DMS79 (cell line): ENCODE measurements at places on chromosomes 2 and 18.
A peak's percentile ranks its signal among the peaks of the same experiment; 100 is the strongest.

DNA sequence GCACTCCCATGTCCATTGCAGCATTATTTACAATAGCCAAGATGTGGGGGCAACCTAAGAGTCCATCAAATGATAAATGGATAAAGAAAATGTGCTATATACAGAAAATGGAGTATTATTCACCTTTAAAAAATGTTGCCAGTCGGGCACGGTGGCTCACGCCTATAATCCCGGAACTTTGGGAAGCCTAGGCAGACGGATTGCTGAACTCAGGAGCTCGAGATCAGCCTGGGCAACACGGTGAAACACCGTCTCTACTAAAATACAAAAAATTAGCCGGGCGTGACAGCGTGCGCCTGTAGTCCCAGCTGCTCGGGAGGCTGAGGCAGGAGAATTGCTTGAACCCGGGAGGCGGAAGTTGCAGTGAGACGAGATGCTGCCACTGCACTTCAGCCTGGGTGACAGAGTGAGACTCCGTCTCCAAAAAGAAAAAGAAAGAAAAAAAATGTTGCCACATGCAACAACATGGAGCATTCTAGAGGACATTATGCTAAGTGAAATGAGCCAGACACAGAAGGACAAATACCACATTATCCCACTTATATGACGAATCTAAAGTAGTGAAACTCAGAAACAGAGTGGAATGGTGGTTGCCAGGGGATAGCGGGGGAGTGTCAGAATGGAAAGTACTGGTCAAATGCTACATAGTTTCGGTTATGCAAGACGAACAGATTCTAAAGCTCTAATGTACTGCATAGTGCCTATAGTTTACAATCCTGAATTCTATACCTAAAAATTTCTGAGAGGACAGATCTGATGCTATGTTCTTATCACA lies 1385.6 kb upstream of the TMEFF2 start:
- DNase-seq = no peak

DNA sequence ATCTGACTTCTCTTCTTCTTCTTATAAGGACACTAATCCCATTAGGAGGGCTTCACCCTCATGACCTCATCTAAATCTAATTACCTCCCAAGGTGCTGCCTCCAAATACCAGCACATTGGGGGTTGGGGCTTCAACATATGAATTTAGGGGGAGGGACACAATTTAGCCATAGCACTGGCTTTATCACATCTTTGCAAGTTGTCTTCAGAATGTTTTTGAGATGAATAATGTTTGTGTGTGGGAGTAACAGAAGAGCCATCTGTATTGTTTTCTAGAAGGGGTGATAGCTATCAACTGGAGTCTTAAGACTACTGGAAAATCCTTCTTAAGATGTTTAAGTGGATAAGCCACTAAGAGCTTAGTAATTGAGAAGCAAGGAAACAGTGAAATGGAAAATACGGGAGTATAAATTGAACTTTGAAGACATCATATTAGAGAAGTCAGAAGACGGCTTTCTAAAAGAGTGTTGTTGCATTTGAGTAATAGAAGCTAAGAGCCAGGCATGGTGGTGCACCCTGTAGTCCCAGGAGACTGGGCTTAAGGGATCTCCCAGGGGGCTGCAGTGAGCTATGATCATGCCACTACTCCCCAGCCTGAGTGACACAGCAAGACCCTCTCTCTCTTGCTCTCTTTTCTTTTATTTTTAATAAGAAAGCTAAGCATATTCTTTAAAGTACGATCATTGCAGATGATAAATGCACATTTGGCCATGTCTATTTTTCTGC lies 32.6 kb upstream of the B3GNT2 start:
- DNase-seq = no peak

- DNase-seq = peak; percentile 81
Measured at GRCh38 chr2:100350661-100351185, 28.4 kb upstream of the LONRF2 start.

DNA sequence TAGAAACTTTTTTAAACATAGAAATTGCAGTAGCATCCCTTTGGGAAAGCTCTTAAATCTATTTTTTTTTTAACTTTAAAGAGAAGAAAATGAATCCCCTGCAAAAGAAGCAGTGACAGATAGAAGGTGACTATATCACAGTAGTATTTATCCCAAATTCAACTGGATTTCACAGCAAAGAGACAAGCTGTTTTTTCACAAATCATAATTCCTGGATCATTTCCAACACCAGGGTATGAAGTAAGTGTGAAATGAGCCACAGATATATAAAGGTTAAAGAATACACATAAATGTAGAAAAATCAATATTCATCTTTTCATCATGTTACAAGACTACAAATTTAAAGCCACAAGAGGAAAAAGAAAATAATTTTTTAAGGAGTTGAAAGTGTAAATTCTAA lies 1404.9 kb upstream of the NXPH2 start:
- no peak for DNase-seq

DNA sequence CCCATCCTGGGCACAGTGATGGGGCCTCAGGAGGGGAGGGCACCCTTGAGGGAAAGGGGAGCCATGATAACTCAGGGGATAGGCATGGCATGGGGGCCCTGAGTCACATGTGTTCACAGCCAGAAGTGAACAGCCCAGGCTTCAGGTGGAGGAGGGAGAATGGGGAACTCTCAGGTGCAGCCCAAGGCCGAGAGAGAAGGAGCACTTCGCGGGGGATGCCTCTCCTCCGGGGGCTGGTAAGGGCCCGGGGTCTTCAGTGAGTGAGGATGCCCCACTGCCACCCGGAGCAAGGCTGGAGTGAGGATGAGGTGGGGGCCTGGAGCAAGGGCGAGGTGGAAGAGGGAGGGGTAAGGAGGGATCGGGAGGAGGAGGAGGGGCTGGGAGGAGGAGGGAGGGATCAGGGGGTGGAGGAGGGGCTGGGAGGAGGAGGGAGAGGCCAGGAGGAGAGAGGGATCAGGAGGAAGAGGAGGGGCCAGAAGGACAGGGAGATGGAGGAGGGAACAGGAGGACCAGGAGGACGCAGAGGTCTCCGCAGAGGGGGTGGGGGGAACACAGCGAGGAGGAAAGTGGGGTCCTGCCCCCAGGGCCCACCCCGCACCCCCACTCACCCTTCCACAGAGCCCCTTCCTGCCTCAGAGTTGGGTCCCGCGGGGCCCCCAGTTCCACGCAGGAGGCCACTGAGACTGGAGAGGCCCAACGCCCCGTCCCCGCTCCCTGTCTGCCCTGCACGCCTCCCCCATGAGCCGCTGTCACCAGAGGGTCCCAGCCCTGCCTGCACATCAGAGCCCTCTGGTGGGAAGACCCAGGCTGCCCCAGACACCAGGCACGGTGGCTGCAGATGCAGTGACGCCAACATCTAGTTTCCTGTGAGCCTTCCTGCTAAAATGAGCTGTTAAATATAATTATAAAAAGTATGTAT lies 42.8 kb downstream of the RAMP1 start:
- DNase-seq = no peak

- peak; percentile 19 for DNase-seq
Measured at GRCh38 chr2:101253013-101253702, 472 bp downstream of the CNOT11 start.

DNA sequence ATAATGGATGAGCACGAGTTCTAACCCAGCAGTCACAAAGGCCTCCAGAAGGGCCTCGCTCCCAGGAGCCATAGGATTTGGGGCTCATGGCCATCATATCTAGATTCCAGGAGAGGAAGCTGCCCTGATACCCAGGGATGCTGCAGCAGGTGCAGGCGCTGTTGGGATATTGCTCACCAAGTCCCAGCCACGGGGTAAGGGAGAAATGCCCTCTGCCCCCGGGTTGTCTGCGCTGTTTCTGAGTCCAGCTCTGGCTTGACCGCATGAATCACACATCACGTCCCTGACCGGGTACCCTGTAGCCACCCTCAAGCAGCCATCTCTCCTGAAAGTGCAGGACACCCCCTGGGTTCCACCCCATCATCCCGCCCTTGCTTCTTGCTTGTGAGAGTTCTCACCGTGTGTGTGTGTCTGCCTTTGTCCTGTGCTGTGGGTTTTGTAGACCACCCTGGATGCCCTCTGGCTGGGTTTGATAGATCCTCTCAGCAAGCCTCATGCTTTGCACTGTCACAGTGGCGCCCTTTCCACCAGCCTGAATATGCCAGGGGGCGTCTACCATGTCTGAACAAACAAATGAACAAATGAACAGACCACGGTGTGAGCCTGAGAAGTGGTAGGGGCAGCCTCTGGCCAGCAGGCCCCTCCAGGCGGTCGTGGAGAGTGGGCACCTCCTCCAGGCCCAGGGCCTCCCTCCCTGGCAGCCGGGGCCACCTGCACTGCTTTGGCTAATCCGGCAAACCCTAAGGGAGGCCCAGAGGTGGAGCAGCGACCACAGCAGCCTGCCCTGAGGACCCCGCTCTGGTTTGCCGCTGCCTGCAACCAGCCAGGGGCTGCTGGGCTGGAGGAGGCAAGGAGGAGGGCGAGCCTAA lies 32.1 kb downstream of the ADRA2B start:
- DNase-seq = no peak

- no peak for DNase-seq
Measured at GRCh38 chr2:117717072-117717471, 97.4 kb upstream of the DDX18 start.

DNA sequence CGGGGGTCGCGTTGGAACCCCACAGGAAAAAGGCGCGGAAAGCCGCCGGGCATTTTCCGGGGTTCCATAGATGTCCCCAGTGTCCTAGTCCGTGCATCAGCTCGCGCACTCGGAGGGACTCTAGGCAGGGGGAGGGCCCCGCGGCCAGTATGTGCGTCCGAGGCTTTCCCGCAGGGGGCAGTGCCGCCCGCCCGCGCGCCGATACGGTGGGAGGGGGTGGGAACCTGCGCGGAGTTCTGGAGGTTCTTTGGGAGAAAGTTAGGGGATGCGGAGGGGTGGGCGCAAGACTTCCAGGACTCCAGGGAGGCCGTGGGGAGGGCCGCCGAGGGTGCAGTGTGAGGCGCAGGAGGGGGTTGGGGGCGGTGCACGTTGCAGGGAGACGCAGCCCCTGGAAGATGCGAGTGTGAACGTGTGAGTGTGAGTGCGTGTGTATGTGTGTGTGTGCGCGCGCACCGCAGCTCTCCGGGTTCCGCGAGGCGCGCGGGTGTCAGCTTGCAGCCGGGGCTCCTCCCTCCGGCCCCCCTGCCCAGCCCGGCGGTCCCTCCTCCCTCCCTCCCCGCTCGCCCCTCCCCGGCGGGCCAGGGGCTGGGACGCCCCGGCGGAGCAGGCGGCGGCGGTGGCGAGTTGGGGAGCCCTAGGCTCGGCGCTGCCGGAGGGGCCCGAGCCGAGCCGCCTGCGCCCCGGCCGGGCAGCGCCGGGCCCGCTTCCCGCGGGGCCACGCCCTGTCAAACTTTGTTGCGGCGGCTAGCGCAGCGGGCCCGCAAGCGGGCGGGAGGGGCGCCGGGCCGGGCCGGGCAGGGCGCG lies at the start of gene TCF7L1:
Gene TCF7L1, plus strand, starts transcription at position 559 of the 804 bp plus-strand sequence. CDS start 293 bp downstream, outside the sequence.
- peak; percentile 72 for DNase-seq

GRCh38 chr2:120110507-120110906 lies 97.6 kb downstream of the EPB41L5 start:
- no peak for DNase-seq

GRCh38 chr2:227222292-227222691 lies 57.9 kb downstream of the COL4A3 start:
- no peak for DNase-seq

GRCh38 chr2:158647436-158648231 lies 147.5 kb upstream of the DAPL1 start:
- no peak for DNase-seq

DNA sequence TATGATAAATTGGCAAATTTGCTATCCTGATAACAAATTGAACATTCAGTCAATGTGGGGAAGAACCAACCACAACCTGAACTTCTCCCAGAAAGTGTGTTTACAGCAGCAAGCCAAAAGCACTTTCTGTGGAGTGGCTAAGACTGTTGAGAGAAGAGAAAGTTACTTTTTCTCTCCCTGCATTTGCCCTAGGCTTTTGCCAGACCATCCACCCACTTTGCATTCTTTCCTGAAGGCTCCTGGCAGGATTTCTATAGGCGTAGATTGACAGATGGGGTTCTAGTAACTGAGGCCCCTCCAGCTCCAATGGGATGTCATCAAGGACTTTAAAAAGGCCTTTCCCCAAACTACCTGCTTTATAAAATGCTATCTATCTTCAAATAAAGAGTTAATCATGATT lies 215.2 kb downstream of the GULP1 start:
- no peak for DNase-seq

- DNase-seq = no peak
Measured at GRCh38 chr2:43051338-43051737, 175.1 kb downstream of the ZFP36L2 start.

DNA sequence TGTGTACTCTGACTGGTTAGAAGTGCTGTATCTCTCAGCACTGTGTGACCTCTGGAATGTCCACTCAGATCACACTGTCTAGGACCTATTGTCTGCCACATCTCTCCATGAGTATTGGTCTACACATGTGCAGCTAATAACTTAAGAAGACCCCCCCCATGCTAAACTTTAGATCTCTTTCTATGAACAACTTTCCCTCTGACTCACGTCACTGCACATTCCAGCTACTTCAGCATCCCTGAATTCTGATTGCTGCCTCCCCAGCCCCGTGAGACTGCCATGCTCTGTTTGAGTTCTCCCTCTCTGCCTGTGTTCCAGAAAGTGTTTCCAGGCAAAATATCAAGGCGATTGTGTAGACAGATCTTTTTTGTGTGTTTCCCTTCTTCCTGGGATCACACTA lies 41.8 kb downstream of the RAPGEF4 start:
- DNase-seq = no peak

- no peak for DNase-seq
Measured at GRCh38 chr2:183010112-183010511, 28.1 kb downstream of the NCKAP1 start.

DNA sequence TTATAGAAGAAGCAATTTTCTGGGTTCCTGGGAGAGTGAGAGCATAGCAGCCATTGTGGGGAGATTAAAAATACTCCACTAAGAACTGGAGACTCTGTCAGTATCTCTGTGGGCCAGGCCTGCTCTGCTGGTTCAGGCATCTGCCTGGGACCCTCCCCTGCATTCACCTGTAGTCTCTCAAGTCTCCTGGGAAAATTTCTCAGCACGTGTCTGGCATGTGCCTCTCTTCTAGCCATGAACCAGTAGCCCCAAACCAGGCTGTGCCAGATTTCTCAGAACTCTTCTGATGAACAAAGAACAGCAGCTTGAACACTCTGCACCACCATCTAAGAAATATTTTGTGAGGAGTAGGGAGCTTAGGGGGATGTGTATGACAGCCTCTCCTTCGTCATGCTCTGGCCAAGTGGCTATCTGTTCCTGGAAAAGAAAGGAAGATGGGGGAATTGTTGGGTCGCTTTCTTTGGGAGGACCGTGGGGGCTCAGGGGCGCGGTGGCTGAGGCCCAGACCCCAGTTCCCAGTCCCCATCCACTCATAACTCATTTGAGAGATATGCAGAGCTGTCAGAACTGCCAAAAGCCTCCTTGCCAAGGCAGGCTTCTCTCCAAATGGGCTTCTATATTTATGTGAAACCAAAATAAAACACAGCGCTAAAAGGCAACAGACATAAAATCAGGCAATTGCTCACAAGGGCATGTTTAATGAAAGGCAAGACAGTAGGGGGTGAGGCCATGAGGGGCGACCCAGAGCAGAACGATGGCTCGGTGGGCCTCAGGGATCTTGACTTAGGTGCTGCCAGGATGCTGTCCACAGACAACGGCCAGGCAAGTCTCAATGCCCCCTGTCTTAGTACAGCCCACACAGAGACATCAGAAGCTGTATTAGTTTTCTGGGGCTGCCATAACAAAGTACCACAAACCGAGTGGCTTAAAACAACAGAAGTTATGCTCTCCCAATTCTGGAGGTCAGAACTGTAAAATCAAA lies 114.7 kb upstream of the TNP1 start:
- DNase-seq = no peak
